T-cell (primary cell): ENCODE measurements at places on chromosomes 11 and 22.
A peak's percentile ranks its signal among the peaks of the same experiment; 100 is the strongest.

GRCh38 chr11:66333896-66334604 lies 2.2 kb downstream of the RIN1 start:
- DNase-seq, result no peak

DNA sequence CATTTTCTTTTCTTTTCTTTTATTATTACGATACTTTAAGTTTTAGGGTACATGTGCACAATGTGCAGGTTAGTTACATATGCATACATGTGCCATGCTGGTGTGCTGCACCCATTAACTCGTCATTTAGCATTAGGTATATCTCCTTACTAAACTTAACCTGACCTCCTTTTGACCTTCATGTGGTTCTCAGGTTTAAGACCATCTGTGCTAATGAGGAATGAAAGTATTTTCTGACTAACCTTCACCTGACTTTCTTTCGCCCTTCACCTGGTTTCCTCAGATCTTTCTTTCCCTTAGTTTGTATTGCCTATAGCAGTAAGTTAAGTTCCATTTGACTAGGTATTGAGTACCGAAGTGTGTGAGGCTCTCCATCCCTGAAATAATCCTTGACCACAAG lies 6.5 kb downstream of the EXPH5 start:
- DNase-seq, result no peak

DNA sequence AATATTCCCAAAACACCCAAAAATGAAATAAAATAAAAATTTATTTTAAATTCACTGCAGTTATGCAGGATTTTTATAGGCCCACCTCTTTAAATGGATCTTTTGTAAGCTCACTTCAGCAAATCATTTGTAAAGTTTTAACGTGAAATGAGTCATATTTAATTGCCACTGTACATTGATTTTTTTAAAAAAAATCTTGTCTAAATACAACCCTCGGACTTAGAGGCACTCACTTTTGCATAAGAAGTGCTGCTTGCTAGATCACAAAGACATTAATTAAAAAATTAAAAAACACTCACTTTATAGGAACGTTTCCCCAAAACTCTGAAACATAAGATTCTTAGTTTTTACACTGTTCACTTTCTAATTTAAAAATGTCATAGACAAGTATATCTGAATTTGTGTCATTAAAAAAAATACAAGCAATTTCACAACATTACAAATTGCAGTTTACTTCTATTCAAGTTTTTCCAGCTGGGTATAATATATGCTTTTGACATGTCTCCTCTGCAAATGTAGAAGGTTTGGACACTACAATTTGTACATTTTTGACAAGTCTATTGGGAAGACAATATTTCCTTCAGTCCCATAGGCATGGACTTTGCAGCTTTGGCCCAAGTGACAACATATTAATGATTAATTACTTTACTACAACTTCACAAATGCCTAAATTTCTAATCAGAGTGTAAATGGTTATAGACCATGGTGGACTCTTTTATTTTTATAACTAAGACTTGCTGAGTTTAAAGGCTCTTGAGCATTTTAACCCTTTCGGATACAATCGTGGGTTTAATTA lies 1088.4 kb downstream of the LRRC4C start:
- no peak for DNase-seq

- DNase-seq, result no peak
These were observed 83.0 kb downstream of the CDKN1C start for GRCh38 chr11:2802389-2803185.

DNA sequence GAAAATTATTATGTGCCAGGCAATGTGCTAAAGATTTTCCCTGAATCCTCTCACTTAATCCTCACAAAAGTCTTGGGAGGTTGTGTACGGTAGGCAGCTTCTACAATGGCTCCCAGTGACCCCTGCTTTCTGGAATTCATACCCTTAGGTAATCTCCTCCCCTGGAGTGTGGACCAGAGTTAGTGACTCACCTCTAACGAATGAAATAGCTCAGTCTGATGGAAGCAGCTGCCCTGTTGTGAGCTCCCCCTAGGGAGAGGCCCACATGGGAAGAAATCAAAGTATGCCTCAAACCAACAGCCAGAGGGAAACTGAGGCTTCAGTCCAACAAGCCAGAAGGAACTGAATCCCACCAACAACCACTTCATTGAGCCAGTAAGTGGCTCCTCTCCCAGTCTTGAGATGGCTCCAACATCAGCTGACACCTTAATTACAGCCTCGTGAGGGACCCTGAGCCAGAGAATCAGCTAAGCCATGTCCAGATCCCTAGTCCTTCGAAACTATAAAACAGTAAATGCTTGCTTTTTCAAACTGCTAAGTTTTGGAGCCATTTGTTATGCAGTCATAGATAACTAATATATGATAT lies 98.9 kb upstream of the ISX start:
- DNase-seq, result no peak

GRCh38 chr11:66328302-66329144 lies 7.7 kb downstream of the RIN1 start:
- peak; percentile 72 for DNase-seq

- DNase-seq, result no peak
These were observed 106.8 kb downstream of the CCDC83 start for GRCh38 chr11:85961930-85962363.

DNA sequence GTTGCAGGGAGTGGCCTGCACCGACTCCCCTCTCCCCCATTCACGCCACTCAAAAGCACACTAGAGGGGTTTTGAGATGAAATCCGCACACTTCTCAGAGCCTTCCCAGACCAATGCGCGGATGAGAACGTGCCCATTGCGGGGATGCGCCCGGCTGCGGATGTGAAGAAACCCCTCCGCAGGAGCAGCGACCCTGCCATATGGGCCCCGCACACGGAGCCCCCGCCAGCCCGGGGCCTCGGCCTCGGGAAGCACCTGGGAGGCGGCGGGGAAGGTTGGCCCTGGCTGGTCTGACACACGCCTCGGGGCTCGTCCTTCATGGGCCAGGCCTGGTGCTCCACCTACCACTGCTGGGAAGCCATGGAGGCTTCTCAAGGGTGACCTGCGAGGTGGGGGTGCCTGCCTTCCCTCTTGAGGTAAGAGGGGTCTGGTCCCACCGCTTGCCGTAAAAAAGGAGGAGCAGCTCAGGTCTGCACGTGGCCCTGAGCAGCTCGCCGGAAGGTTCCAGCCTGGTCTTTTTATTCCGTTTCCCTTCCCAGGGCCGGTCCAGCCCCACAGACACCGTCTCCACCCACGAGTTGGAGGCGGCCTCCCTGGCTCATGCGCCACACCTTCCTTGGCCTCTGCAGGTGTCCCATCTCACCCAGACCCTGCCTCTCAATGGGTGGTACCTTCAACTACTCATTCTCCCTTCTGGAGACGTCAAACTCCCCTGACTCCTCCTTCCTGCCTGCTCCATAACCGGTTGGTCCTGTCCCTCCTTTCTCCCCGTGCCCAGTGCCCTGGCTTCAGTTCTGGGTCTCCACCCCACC lies 39.4 kb downstream of the TRMU start:
- no peak for DNase-seq

DNA sequence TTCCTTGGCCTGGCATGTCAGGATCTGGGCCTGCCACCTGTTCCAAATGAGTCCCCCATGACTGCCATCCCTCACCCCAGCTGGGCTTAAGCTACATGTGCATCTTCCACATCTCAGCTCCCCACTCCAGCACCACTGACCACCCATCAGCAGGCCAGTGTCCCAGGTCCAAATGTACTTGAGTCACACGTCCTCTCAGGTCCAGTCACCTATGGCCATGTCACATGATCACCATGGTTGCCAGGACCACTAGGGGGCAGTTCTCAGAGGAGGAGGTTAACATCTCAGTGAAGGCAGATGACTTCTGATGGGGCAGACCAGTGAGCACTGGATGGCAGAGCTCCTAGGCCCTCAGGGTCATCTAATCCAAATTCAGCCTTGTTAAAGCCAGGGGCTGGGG lies 41.9 kb upstream of the WNT11 start:
- DNase-seq, result no peak

GRCh38 chr11:7964873-7965272 lies 374 bp downstream of the NLRP10 start:
- no peak for DNase-seq

- DNase-seq, result no peak
These were observed 429 bp downstream of the VEGFB start for GRCh38 chr11:64234647-64235379.

DNA sequence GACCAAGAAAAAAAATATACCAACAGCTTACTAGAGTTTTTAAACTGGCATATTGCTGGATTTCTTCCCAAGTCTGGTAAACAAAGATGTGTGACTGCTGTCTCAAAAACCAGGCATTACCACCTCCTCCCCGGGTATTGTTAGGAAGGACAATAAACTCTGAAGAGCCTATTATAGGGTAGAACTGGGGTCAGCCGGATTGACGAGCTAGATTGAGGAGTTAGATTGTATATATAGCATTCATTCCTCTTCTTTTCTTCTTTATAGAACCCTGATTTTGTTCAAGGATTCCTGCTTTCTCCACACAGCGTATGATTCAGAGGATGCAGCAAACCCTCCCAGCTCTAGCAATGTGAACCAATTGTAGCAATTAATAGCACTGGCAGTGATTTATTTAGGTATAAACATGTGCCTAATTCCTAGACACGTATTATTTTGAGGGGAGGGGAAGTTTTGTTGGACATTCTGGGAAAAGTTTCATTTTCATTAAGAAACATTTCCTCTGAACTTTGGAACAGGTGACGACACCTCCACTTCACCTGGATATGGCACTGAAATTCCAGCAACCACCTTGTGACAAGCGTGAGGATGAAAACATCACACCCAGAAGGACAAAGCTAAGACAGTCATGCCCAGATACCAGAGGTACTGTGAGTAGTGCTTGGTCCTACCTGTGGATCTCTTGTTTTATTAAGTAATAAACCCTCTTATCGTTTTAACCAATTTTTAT lies 679.4 kb upstream of the KIRREL3 start:
- no peak for DNase-seq

- peak; percentile 63 for DNase-seq
These were observed at the start of gene CSNK1E for GRCh38 chr22:38317122-38317994. CSNK1E (minus strand) TSS chr22:38317433; CDS start chr22:38314157, 3,276 bp downstream.

GRCh38 chr11:130156108-130157022 lies 3.2 kb upstream of the ST14 start:
- no peak for DNase-seq

DNA sequence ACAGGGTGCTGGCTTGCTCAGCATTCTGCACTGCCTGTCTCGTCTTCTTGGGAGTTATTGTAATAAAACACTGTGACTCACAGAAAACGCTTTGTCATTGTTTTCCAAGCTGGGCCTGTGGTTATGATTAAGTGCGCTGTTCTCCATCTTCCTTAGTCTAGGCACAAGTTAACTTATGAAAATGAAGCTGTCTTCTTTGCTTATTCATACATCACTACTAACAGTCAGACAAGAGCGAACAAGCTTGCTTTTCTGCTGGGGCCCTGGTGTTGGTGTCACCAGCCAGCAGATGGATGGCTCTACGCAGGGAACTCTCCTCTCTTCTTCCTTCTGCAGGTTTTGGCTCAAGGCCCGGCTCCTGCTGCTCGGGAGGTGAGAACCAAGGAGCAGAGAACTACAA lies 380.1 kb upstream of the SYN3 start:
- no peak for DNase-seq

GRCh38 chr11:8601376-8602133 lies 7.5 kb upstream of the STK33 start:
- no peak for DNase-seq

DNA sequence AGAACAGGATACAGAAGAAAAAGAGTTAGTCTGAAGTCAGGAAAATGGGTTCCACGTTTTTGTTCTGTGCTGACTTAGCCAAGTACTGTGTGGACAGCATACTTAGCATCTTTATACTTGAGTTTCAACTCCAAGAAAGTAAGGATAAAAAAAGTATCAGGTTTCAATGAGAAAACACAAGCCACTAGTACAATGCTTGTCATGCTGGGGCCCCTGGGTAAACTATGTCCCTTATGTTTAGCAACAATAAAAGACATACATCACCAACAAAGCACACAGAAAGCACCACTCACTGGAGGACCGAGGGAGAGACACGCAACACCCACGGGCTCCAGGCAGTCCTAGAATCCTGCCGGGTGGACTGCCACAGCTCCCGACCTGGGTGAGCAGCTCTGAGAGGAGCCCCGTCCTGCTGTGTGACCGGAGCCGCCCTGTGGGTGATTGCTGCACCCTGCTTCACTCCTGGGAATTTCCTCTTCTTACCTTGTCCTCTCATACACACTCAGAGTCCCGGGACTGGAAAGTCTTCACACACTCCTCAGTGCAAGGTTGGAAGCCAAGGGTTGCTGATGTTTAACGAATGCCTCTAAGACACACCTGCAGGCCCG lies 890.5 kb downstream of the BRD1 start:
- no peak for DNase-seq

- peak; percentile 40 for DNase-seq
These were observed 3.2 kb upstream of the CACNA1I start for GRCh38 chr22:39567135-39567946.
